Neuronal stem cell (in vitro differentiated cells): ENCODE measurements at places on chromosomes 1 and 21.

GRCh38 chr1:220791956-220792355 is 5.2 kb downstream of the MTARC1 start:
- no peak for DNase-seq

DNA sequence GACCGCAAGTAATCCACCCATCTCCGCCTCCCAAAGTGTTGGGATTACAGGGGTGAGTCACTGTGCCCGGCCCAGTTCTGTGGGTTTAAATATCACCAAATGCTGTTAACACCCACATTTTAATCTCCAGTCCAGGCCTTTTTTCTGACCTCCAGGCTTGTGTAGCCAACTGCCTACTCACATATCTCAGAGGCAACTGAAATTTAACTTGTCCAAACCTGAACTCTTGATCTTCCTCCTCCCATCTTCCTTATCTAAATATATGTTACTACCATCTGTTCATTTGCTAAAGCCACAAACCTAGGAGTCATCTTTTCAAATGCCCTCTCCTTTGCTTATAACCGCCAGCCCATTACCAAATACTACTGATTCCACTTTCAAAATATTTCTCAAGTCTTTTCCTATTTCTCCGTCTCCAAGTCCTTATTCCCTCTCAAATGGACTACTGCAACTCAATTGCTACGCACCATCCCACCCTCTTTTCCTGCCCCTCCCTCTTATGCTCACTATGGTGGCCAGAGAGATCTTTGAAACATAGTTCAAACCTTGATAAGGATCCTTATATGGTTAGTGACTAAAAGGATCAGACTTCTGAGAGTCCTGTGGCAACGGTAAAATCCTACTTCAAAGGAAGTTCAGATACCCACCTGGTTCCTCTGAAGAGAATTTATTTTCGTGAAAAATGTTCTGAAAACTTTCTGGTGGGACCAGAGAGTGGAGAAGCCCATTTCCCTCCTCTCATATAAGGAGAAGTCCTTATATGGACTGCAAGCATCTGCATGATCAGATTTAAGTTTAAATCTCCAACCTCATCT is 78.5 kb upstream of the CDC42BPA start:
- DNase-seq, result no peak

DNA sequence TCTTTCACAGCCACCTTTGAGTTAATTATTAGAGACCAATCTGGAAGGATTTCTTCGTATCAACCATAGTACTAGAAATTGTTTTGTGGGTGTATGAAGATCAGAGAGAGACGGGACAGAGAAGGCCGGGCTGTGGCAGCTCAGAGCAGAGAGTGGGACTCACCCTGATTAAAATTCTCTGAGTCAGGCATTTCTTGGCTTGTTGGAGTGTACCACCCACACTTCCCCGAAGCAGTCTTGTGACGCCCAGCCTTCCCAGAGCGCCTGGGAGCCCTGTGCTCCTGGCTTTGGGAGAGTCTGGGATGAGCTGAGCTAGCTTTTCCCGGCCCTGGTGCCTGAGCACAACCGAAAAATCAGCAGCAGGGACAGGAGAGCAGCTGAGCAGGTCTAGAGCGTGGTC is 19.4 kb downstream of the PLEKHM2 start:
- DNase-seq, result no peak

- DNase-seq, result no peak
Measured at GRCh38 chr21:38297871-38298270, 41.1 kb downstream of the KCNJ15 start.

DNA sequence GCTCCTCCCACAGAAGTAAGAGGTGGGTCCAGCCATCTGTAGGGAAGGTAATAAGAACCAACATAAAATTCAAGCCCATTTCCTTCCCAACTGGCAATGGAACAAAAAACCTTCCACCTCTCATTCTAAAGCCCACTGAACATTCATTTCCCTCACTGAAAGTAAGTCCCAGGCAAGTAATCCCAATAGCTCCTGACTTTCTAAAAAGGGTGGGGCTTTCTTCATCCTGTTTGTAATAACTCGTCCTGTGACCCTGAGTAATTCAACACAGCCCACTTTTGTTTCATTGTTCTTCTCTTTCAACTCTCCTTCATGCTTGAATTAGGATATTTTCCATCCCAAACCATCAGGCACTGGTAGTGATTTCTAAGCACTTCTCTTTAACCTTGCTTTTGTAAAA is 74.9 kb downstream of the DAB1 start:
- no peak for DNase-seq

DNA sequence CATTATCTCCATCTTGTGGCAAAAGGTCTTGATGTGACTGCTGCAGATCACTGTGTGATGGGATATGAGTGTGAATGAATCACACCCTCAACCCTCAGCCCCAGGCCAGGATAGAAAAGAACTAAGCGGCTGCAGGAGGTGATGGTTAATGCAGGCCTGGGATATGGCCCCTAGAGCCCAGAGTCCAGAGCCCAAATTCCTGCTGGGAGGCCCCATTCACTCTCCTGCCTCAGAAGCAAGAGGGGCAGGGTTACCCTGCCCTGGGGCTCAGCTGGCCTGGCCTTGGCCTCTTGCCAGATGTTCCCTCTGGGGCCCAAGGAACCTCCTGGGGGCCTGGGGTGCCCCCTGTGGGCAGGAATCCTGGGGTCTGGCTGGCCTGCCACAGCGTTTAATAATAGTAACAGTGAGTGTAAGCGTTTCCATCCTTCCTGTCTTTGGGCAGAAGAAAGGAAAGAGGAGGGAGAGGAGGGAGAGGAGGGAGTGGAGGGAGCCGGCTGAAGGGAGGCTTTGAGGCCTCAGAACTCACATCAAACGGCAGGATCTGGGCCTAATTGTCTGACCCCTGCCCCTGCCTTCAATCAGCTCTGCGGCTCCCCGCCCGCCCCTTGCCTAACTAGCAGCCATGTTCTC is 26.2 kb downstream of the DMAP1 start:
- peak; percentile 84 for DNase-seq

DNA sequence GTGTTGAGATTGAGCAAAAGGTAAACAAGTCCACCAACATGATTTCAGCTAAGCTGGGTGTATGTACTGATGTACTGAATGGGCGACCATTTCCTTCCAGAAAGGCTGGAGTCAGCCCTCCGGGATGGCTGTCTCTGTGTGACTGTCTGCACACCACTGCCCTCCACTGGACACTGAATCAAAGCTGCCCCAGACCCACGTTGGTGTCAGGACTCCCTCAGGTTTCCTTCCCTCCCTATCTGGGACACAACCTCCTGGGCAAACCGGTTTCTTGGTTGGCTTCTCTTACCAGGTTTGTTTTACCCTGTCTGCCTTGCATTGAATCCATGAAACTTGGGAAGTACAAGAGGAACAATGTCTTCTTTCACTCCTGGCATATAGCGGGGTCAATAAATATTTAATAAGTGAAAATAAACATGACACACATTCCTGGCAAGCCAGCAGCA is 5.3 kb upstream of the SRP9 start:
- peak; percentile 82 for DNase-seq

DNA sequence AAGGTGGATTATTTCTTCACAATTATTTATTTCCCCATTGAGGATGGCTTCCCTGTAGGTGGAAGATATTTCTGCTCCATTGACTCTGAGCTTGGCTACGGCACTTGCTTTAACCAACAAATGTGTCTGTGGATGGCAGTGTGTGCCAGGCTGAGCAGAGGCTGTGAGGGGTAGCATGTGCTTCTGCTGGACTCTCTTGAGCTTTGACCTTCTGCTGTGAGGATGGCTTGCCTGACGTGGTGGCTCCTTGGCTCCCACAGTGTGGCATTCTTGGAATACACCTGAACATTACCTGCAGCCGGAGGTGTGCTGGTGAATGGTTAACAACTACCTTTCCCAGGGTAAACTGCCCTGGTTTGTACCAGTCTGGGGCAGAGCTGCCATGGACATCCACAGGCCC is 46.8 kb downstream of the WDR3 start:
- DNase-seq, result no peak

DNA sequence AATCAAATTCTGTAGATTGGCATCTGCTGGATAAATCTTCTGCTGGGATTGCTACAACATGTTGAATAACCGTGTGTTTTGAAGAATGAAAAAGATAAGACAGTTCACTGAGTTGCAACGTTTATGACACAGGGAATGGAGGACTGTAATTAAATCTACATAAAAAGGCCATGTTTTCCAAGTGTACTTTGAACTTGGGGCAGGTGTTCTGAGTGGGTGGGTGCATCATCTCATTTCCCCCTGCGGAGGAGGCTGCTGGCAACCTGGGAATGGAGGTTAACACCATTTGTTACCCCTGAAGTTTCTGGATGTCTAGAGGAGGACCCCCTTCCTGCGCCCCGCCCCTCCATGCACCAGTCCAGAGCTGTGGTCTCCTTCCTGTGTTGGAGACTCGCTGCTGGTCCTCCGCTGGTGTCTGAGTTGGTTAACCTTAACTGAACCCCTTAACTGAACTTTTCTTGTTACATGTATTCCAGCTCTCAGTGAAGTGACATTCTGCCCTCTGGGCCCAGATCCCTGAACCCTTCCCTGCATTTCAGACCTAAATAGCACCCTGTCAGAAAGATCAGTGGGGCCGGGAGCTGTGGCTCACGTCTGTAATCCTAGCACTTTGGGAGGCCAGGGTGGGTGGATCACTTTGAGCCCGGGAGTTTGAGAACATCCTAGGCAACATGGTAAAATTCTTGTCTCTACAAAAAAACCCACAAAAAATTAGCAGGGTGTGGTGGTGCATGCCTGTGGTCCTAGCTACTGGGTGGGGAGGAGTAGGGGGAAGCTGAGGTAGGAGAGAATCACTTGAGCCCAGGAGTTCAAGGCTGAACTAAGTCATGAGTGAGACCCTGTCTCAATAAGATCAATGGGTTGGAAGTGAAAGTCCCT is 31.8 kb downstream of the UCK2 start:
- DNase-seq, result no peak

GRCh38 chr1:170856455-170856854 is 78.9 kb upstream of the MROH9 start:
- DNase-seq, result no peak

DNA sequence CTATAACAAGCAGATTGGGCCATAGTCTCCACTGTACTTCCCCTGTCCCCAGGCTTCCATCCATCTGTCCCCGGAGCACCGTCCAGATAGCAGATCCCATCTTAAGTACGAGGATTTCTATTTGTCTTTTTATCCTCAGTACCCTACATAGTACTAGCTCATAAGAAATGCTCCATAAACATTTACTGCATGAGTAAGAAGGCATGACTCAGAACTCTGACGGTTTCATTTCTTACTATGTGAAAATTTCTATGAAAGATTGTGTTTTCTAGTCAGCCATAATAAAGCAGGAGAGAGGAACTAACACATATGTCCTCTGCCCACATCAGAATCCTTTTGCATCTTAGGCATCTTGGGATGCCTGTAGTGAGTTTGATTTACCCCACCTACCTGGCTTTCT is 49.5 kb downstream of the CHD1L start:
- no peak for DNase-seq

DNA sequence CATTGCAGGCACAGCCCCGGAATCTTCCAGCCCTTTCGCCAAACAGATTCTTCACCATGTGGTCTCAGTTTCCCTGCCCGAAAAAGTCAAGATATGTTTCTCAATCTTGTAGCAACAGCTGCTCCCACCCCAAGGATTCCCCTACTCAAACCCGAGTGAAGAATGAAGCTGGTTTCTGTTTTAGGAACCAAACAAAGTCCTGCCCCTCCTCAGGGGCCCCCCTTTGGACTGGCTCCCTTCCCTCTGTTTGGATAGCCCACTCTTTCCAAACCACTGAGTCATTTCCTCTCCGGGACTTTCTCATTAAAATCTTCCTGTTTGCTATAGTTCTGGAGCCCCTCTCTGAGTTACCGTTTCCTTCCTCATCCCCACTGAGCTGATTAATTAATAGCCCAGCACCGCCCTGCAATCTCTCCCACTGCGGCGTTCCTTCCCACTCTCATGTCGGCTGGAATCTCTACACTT is 100.9 kb downstream of the TSEN15 start:
- DNase-seq, result no peak

DNA sequence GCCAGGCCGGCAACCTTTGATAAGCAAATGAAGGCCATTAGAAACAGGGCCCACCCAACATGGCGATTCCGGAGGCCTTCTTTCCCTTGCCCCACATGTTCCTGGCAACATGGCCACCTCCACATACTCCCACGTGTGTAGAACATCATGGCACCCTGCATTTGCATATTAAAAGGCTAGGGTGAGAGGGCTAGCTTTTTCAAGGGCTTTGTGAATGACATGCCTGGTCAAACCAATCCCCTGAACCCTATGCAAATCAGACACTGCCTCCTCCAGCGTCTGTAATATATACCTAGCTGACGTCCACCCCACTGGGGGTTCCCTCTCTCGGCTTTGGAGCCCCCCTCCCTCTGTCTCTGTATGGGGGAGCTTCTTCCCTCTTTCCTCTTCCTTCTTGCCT is 1.6 kb downstream of the ADCY10 start:
- no peak for DNase-seq

GRCh38 chr1:47675721-47676120 is 237.9 kb downstream of the FOXD2 start:
- DNase-seq, result no peak

- no peak for DNase-seq
Measured at GRCh38 chr1:221558396-221558795, 183.5 kb downstream of the DUSP10 start.

DNA sequence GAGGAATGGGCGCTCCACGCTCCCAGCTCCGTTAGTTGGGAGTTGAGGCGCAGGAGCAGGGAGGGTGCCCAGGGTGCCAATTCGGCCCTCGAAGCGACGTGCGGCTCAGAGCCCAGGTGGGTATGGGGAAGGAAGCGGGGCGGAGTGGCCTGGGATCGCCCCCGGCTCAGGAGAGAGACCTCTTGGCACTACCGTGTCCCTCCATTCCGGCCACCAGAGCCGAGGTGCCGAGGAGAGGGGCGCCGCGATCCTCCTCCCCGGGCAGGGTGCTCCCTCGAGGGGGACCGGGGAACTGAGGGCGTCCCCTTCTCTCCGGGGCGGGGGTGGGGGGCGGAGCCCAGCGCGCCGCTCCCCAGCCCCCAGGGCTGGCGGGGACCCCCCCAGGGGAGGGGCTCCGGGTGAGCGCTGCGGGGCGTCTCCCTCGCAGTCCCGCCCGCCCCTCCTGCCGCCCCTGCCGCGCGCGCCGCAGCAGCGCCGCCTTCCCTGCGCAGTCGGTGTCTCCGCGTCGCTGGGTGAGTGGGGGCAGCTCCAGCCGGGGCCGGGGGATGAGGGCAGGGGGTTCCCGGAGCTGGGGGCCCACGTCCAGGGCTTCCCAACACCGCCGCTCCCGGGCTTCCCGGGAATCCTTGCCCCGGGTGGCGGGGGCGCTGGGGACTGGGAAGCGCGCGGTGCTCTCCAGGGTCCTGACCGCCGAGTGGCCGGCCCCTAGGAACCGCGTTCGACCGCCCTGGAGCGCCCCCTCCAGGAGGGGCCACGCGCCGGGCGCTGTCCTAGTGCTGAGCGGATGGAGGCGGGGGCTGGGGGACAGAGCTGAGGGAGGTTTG is at the start of gene HPCA:
Gene HPCA, plus strand, starts transcription at position 488 of the 824 bp plus-strand sequence. CDS start 2,408 bp downstream, outside the sequence.
- DNase-seq, result peak; percentile 88

- no peak for DNase-seq
Measured at GRCh38 chr1:60065199-60065598, 8.4 kb downstream of the C1orf87 start.

GRCh38 chr1:165494949-165495857 is 48.6 kb upstream of the LRRC52 start:
- DNase-seq, result no peak
